ENCODE measurements at places on chromosomes 6 and 20.

DNA sequence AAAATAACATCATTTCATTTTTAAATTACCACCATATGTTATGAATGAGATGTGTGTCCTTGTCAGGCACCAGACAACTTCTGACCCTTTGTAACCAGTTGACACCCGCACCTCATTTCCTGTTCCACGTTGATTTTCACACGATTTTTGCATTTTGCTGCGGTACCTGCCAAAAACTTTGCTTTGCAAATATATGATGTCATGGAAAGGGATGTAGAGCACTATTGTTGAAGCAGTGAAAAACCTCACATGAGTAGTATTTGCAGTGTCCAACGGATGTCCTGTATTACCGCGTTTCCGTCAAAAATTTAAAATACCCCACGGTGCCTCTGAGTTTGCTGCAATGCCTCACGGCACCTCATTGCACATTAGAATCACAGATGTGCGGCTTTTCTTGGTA is 115.6 kb downstream of the MTHFD1L start:
- peak; percentile 72 for DNase-seq

GRCh38 chr6:52491203-52492069 is 71.3 kb downstream of the EFHC1 start:
- DNase-seq: no peak

DNA sequence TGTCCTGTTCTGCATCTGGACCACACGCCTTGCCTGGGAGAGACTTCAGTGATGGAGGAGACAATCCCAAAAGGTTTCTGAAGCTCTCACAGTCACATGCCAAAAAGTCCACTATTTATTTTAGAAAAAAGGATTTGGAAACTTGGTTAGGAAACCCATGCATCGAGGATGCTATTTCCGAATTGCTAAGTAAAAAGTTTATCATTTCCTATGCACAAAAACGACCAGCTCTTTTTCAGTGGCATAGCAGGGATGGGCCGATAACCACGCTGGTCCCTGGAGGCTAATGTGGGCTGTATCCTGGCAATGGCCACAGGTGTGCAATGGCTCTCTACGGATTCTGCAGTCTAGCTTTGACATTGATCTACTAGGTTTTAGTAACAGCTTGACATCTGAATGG is 33.9 kb downstream of the RAMACL start:
- DNase-seq: no peak

DNA sequence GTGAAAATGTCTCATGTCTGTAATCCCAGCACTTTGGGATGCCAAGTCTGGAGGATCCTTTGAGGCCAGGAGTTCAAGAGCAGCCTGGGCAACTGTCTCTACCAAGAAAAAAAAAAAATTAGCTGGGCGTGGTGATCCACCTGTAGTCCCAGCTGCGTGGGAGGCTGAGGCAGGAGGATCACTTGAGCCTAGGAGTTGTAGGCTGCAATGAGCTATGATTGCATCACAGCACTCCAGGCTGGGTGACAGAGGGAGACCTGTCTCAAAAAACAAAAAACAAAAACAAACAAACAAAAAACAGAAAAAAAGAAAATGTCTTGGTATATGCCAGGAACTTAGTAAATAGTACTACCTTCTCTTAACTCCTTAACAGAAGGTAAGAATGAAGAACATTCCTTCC is 31.4 kb upstream of the TMEM14A start:
- DNase-seq: no peak

Data from hindlimb muscle (tissue), 1 donor.